ENCODE measurements at places on chromosomes 4 and X. TPM values are rescaled to one million over a fixed set of nuclear protein-coding genes. Genes with fewer than 3 reads are reported as not detected.

AMTN gene
- total RNA-seq = 0.15 TPM

ALPK1 gene
- total RNA-seq = 1.3 TPM

DNA sequence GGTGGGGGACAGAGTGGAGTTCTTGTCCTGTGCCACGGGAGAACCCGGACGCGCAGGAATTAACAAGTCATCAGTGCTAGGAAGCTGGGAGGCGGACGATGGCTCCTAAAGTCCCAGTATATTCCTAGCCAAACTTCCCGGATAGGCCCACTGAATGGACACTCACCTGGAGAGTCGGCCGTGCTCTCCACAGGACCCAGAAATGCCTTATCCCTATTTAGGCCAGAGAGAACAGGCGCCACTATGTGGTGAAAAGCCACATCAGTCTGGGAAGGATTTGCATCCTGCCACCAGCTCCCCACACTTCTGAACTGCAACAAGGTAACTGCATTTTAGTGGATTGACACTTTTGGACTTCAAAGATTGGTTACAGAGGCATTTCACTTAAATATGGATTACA is 1.1 kb downstream of the CFAP299 start:
- DNase-seq = peak; percentile 13

DNA sequence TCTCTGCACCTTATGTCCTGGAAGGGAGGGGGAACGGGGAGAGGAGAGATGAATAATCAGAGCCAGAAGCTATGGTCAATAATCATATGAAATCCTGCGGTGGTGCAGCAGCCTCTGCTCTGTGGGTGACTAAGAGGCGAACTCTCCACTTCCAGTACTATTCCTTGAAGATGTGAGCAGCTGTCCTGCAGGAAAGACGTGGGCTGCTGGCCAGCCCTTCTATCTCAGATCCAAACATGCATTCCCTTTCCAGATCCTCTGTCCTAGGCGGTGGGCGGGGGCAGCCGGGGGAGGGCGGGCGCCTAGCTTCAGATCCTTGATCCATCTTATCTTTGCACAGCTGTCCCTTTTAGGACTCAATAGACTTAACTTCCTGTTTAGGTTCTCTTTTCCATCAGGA is 34.5 kb downstream of the SPINK2 start:
- no peak for DNase-seq

SLC9B1 gene
- total RNA-seq = 0.20 TPM

DNA sequence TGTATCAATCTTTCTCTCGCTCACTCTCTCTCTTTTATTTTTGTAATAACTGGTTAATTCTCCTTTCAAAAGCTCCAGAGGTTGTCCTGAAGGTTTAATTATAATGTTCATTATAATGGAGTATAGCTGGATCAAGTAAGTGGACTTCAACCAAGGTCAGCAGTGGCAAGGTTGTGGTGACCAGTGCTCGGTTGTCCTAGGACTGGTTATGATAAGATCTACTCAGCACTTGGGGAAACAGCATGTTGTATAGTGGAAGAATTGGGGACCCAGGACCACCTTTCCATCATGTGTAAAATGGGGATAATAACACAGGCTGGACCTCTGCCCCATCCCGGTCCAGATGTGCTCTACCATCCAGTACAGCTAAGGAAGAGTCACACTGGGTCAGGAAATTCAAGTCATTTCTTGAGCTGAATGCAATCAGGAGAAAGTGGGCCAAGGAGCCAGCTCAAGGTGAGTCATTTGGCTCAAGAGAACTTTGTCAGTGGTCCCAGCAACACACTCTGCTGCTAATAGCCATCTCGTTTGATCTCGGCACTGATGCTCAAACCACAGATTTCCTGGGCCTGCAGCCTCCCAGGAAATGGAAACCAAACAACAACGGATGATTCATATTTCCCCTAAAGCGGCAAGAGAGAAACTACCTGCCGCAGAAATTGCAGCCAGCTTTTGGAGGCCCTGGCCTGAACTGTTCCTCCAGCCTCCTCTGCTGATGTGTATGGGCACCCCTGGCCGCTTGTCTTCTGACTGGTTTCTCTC is 123.6 kb upstream of the RBPJ start:
- no peak for DNase-seq

GRCh38 chr4:152321923-152322322 is 214.0 kb downstream of the FBXW7 start:
- no peak for DNase-seq

OTC gene
- total RNA-seq = 2.6 TPM

HELT gene
- total RNA-seq = not detected

GRCh38 chrX:108344216-108344615 is 94.0 kb downstream of the COL4A6 start:
- no peak for DNase-seq

- DNase-seq = no peak
These were observed 301.2 kb downstream of the BMPR1B start for GRCh38 chr4:95058991-95059390.

DNA sequence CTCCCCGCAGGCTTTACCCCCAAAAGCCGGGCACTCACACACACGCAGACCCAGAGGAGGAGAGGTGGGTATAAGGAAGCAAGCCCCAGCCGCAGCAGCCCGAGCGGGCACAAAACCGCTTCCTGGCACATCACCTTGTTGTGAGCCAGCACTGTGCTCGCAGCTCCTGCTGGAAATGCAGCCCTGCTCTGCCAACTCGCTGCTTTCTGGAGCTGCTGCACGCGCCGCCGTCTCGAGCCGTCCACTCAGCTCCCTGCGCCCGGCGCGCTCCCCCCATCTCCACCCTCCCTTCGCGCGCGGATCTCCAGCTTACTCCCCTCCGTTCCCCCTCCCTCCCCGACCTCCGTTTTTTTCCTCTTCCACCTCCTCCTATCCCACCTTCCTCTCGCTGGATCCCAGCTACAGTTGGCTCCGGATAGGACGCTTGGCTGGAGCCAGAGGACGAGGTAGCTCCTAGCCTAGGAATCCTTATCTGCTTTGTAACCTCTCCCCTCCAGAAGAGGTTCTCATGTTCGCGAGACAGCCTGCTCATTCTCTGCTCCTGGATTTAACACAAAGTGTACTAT is at the start of gene SPOCK3:
Gene SPOCK3, minus strand, starts transcription at position 179 of the 566 bp plus-strand sequence.
- no peak for DNase-seq

DNA sequence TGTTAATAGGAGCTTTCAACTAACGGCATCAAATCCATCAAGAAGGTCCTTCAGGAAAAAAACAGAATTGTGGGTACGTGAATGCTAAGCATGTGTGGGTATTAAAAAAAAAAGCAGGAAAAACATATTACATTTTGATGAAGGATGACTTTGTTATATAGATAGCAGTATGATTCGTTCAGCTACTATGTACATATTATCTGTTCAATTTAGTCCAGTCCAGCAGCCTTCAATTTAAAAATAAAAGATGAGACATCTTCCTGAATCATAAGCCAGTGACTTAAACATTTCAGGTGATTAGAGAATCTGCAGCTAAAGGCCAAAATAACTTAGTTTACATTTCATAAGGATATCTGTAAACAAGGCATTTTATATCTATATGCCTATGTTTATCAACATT is 63.4 kb downstream of the LCORL start:
- no peak for DNase-seq

C4orf50 gene
- not detected for total RNA-seq

DNA sequence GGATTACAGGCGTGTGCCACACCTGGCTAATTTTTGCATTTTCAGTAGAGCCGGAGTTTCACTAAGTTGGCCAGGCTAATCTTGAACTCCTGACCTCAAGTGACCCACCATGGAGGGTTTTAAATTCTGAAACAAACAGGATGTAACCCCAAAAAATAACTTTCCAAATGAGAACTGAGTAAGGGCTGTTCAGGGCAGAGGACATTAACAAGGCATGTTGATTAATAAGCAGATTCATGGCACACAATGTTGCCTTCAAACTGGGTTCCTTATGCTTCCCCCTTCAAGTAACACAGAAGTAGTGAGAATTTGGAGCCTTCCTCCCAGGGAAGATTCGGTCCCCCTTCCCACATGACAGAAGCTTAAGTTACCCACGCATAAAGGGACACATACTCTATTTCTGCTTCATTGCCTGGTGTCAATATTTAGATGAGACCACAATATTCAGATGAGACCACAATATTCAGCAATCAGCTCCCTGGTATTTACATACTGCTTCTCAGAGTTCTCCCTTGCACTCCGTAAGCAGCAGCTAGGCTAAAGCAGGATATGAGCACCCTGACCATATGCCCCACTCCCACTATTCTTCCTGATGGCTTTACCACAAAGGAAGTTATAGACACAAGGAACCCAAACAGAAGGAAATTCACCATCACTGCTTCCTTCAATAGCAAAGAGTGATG is 21.4 kb downstream of the GRSF1 start:
- DNase-seq = no peak

DNA sequence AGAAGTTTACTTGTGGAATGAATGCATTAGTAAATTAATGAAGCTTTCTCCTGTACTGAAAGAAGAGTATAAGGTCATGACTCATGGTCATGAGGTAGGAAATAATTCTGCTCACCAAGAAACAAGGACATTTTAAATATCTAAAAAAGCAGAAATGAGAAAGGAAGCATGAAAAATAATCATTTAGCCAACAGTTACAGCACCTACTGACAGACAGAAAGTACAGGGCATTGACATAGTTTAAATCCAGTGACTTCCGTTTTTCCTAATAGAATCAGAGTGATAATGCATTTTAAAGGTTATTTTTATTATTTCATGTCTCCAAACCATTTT is 30.5 kb upstream of the ACSL1 start:
- no peak for DNase-seq

- DNase-seq = no peak
These were observed 112.5 kb downstream of the SH3KBP1 start for GRCh38 chrX:19774905-19775304.

- DNase-seq = no peak
These were observed 12.2 kb upstream of the WFS1 start for GRCh38 chr4:6257247-6258025.

GRCh38 chr4:139768896-139769295 is 103.3 kb downstream of the MGST2 start:
- DNase-seq = peak; percentile 36

DNA sequence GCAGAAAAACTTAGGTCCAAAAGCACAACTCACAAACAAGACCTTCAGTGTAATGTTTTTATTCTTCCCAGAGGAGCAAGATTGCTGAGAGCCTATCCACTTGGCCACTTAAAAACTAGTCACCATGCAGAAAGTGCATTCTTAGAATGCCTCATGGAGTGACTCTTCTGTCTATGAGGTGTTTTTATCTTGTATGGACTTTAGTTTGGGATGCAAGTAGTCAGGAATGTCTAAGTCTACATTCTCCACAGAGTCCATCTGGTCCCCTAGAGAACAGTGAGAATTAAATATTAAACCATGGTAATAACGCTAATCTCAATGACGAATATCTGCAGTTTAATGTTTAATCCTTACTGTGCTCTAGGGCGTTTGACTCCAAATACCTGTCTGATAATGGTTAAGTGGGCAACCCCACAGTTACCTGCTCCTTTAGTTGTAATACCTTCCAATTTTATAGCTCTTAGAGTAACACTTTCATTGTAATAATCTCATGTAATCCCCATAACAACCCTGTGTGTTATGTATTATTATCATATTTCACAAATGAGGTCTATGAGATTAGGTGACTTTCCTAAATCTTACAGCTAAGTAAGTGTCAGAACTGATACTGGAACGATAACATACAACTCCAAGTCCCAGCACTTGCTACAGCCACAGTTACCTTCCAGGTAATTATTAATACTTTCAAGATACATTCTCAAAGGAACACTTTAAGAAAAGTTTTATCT is 235.6 kb upstream of the JADE1 start:
- peak; percentile 70 for DNase-seq

SLC34A2 gene
- not detected for total RNA-seq

DNA sequence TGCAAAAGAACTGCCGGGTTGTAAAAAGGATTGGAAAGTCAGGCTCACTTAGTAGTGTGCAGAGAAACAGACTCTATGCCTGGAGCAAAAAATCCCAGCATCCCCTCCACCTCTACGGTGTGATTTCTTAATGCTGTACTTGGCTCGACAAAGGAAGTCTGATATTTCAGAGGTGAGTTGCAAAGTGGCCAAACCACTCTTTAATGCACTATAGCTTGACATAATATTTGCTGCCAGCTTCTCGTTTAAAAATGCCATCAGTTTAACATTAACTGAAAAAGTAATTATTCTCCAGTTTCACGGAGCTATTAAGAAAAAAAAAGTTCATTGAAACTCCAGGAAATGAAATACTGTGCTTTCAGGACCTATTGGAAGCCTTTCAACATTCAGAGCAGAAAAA is 448.3 kb upstream of the ZFP42 start:
- DNase-seq = no peak

NMU gene
- total RNA-seq = not detected

DNA sequence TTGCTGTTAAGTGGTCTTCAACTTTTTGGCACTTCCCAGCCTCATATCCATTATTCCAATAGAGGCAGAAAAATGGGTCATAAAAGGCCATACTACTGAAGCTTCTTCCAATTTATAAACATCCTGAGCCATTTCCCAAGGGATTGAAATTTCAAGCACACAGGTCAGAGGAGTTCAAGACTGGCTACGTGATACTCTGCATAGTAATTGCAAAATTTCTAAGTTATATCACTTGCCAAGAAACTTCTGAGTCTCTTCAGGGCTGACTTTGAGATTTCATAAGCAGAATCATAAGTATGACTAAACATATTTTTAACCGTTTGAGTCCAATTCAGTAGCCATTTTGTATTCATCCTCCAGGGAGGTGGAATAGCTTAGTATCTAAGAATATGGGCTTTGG is 75.6 kb upstream of the RXFP1 start:
- no peak for DNase-seq

RIPPLY1 gene
- total RNA-seq = 0.49 TPM

GRCh38 chr4:174398728-174399127 is 115.0 kb downstream of the CEP44 start:
- DNase-seq = no peak

GRCh38 chr4:73869130-73870055 is at the start of gene CXCL1:
Gene CXCL1, plus strand, starts transcription at chr4:73869393. Its CDS starts 78 bp downstream, at chr4:73869471.
- DNase-seq = no peak

GRCh38 chrX:19882066-19882775 is 5.2 kb downstream of the SH3KBP1 start:
- DNase-seq = no peak

GRCh38 chrX:46228389-46228788 is 316.8 kb downstream of the ZNF674 start:
- DNase-seq = no peak

ATP1B4 gene
- not detected for total RNA-seq

DNA sequence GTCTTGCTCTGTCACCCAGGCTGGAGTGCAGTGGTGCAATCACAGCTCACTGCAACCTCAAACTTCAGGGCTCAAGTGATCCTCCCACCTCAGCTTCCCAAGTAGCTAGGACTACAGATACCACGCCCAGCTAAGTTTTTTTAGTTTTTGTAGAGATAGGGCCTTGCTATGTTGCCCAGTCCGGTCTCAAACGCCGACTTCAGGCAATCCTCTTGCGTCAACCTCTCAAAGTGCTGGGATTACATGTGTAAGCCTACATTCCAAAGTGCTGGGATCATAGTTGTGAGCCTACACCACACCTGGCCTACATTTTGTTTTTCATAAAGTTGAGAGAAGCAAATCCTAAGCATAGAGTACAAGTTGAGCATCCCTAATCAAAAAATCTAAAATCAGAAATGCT is 42.2 kb downstream of the SMARCA5 start:
- DNase-seq = no peak

DNA sequence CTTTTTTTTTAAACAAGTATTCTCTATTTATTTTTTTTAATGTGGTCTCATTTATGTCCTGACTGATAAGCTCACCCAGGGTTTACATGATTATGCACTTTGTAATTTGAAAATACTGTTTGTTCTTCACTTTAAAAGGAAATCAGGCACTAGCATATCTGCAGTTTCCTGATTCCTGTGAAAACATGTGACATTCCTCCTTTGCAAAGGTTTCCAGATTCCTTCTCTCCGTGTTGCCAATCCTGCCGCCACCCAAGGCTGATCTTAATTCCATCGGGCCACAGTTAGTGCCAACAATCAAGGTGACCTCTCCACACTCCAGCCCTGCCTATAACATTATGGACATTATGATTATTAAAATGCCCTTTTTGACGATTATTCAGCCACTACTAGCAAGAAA is 225.4 kb downstream of the PCDH7 start:
- DNase-seq = no peak
